ENCODE measurements at places on chromosomes 12 and 14.

GRCh38 chr12:57044468-57044867 is 5.5 kb downstream of the MYO1A start:
- DNase-seq: no peak

DNA sequence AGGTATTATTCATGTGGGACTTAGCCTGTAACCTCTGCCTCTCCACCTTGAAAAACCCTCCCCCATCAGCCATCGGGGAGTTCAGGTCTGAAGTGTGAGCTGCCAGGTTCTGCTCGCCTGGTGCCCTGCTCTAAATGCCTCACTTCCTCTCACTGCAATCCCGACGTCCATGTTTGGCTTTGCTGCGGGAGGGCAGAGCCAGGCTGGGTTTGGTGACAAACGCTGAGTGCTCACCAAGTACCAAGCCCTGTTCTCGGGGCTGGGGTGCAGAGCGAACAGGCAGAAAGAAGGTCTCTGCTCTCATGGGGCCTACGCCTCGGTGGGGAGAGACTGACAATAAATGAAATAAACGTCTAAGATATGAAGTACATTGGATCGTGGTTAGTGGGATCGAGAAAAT is 2.1 kb upstream of the ADGRD1 start:
- no peak for DNase-seq

- no peak for DNase-seq
Measured at GRCh38 chr14:36021030-36021422, 155.5 kb downstream of the PTCSC3 start.

DNA sequence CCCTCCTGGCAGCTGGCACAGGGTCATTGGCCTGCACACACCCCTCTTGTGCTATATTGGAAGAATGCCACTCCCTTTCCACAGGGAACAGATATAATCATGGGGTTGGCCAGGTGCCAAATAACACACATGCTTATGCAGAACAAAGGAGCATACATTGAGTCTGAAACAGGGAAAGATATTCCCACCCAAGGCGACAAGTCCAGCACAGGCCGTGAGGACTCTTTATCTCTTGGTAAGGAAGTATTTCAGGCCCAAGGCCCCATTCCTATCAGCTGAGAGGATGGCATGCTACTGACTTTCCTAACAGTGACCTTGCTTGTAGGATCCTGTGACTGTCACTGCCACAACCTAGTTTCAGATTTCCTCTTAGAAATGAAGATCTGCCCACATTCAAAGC is 59.0 kb upstream of the STXBP6 start:
- DNase-seq: no peak

DNA sequence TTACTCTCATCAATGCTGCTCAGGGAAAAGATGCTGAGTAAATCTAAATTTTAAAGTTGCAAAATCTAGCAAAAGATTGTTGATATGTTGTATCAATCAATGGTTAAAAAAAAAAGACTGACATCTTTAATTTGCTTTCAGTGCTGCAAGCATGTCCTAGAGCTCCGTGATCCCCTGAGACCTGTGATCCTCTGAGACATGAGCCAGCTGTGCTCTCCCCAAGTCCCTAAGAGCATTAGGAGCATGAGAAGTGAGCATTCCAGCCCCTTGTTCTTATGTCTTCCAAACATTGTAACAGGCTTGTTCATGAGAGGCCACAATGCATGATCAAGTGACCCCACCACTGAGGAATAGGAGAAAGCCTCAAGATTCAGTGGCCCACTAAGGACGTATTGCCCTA is 116.6 kb downstream of the DAD1 start:
- DNase-seq: no peak

DNA sequence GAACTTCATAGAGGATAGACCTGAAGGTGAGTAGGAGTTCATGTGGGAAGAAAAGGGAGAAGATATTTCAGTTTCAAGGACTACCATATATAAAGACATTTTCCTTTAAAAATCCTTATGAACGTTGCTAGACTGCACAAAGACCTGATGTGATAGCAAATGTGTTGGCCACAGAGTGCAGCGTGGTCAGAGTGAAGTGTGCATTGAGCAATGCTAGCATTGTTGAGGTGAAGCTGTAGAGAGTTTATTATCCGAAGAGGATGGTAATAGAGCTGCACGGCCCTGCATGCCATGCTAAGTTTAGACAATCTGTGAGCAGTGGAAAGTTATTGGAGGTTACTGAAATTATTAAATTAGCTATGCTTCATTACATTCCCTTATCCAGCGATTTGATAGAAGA is 413.0 kb downstream of the CCDC91 start:
- no peak for DNase-seq

DNA sequence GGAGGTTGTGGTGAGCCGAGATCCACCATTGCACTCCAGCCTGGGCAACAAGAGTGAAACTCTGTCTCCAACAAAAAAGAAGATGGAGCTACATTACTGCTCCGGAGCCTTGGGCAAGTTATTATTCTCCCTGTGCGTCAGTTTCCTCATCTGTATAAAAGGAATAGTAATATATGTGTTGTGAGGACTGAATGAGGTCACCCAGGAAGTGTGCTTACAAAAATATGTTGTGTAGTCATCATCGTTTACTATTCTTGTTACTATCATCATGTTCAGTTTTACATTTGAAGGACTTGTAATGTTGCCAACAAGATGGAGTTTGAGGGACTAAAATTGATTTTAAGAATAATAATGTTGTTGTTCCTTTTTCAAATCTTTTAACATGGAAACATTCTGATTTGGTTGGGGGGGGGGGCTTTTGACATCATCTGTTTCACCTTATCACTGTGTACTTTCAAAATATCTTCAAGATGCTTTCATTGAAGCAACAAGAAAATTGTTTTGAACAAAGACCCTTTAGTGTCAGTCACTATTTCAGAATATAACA is 156.8 kb downstream of the PDE3A start:
- DNase-seq: no peak

- DNase-seq: no peak
Measured at GRCh38 chr12:10033783-10034545, 3.5 kb downstream of the CLEC9A start.

DNA sequence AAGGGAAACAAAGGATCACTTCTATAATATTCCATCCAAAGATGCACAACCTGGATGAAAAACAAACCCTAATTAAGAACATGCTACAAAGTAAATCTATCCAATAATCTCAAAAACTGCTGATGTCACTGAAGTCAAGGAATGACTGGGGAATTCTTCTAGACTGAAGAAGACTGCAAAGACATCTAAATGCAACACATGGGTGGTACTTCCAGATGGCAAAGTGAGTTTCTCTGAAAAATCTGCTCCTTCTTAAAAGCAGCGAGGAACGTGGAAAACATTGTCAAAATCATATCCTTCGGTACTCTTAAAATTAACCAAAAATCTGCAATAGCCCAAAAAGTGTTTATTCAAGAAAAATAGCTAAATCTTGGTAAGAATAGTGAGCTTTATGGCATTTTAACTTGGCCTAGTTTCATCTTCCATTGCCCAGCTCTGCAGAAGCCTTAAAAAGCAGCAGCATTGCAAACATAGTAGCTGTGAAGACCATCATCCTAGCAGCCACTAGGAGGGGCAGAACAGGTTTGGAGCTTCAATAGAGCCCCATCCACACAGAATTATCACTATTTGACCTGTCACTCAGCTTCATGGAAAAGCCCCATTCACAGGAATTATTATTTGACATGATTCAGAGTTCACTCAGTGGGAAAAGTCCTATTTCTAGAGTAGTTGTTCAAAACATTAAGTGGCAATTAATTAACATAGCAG is 7.4 kb downstream of the CLEC14A start:
- no peak for DNase-seq

- no peak for DNase-seq
Measured at GRCh38 chr12:66423266-66423665, 121.0 kb downstream of the HELB start.

- no peak for DNase-seq
Measured at GRCh38 chr12:18849080-18849479, 111.2 kb downstream of the CAPZA3 start.

DNA sequence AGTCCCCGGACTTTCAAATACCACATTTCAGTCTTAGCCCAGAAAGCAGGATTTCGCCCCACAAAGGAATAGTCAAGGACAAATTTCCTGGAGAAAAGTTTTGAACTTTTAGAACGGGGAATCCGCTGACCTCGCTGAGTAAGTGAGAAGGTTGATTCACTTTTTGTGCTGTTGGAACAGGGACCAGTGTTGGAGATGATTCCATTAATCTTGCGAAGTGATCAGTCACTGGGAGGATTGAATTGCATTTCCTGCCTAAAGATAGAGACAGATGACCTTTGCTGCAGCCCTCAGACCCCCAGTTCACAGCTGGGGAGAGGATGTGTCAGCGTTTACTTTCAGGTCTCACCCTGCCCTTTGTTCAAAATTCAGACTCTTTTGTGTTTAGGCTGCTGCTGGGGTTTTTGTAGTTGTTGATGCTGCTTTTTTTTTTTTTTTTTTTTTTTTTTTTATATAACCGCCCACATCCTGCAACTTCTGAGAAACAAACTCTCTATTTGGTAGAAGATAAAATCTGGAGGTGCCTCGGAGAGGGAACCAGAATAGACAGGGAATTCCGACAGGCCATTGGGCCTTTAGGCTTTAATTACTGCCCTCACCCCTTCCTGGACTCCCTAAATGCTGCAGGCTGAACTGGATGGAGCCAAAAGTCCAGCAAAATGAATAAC is 9.8 kb upstream of the KDM2B start:
- peak; percentile 90 for DNase-seq

- DNase-seq: no peak
Measured at GRCh38 chr12:26749781-26750180, 83.2 kb downstream of the ITPR2 start.

GRCh38 chr12:26918321-26919215 is 19.2 kb downstream of the INTS13 start:
- no peak for DNase-seq

DNA sequence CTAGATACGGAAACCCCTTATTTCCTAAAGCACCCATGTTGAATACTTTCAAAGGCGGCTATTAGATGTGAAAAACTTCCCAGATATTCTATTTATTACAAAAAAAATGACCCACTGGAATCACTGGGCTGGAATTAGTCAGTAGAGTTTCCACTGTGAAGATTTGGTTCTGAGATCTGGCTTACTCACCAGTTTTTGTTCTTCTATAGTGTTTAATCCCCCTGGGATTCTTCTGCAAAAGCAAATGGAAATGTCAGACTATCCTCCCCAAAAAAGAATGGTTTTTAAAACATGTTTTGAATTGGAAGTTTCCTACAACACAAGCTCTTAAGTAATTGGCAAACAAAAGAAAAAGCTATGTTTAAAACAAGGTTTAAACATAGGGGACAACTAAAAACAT is 166.4 kb downstream of the STXBP6 start:
- DNase-seq: no peak

DNA sequence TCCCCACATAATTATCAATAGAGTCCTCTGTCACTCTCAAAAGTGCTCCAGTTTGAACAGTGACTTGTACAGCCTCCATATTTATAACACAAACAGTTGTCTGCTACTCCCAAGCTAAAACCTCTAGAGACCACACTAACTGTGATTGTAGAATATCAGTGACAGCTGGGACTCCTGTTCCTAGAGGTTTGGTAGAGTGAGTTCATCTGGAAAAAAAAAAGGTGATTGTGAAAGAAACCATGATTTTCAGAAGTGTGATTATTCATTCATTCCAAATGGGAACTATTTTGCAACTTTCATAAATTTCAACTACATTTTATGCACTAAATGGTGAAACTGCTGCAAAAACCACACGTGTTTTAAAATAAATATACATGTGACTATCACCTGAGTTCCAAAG is 128.0 kb upstream of the PLXNC1 start:
- no peak for DNase-seq

- peak; percentile 42 for DNase-seq
Measured at GRCh38 chr14:91244501-91244901, at the start of gene GPR68. Gene GPR68, minus strand, starts transcription at chr14:91244704. Its CDS starts 9,654 bp downstream, at chr14:91235050.

GRCh38 chr14:64653900-64654245 is 50.4 kb upstream of the PLEKHG3 start:
- DNase-seq: no peak

DNA sequence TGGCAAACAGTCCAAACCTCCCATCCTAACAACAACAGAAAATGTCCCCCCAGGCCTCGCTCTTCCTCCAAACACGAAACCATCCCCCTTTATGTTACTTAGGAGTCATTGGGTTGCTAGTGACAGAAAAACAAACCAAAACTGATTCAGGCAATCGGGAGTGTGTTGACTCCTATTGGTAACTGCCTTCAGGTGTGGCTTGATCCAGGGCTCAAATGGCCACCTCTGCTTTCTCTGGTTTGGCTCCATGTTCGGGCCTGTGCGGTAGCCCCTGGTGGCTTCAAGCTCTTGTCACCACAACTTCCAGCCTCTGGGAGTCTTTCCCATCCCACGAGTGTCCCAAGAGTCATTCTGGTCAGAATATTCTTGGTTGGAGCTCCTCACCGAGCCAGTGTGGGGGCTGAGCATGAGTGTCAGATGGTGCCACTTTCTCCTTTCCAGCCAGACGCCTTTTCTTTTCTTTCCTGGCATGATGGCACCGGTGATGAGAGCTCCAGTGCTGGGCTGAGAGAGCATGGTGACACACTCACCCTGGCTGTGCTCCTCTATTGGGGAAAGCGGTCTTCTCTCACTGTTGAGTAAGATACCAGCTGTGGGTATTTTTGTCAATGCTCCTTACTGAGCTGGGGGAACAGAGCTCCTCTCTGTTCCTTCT is 38.6 kb downstream of the NOC4L start:
- DNase-seq: no peak

GRCh38 chr12:131644481-131644880 is 66.4 kb upstream of the SFSWAP start:
- no peak for DNase-seq

DNA sequence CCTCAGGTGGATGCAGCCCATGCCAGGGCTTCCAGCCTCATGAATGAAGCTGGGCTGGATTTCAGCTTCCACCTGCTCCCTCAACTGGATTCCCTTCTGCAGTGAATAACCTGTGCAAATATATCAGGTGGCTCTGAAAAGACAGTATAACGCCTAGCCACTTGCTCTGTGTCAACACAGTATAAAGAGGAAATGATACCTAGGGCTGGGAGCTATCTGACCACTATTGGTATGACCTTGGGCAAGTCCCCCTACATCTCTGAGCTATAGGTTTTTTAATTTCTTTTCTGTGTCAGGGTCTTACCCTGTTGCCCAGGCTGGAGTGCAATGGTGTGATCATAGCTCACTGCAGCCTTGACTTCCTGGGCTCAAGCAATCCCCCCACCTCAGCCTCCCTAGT is 19.8 kb downstream of the ISM2 start:
- no peak for DNase-seq

DNA sequence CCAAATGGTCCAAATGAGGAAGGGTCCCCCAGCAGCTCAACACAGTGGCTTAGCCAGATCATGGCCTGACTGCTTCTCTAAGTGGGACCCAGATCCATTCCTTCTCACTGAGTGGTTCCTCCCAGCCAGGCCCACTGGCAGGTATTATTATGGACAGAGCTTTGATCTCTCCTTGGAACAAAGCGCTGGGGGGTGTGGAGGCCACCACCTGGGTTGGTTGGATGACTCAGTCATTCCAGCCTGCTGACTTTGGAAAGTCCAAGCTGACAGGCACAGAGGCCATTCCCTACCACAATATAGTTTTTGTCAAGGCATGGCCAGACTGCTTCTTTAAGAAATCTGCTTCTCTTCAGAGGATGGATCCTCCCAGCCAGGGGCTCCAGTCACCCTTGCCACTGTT is 341.1 kb downstream of the BTG1 start:
- DNase-seq: no peak

- DNase-seq: peak; percentile 34
Measured at GRCh38 chr12:5965950-5966383, 20.9 kb upstream of the ANO2 start.

- DNase-seq: no peak
Measured at GRCh38 chr14:100750762-100751699, 24.3 kb downstream of the DLK1 start.

GRCh38 chr12:42270596-42270995 is 32.5 kb upstream of the YAF2 start:
- DNase-seq: no peak
